ENCODE measurements at places on chromosomes 7 and 10. TPM values are rescaled to one million over a fixed set of nuclear protein-coding genes. Genes with fewer than 3 reads are reported as not detected.

DNA sequence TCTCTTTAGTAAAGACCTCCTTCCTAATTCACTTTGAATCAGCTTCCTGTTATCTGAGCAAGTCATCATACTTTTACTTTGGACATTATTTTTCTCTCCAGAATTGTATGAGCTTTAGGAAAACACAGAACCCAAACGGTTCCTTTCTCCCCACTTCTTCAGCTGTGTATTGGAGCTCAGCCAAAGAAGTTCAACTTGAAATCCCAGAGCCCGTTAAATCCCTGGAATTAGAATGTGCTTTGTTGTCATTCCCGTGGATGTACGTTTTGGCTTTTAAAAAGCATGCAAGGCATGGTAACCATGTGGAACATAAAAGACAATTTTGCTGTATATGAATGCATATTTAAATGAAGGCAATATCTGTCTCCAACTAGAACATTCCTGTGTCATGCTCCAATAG is 46.6 kb downstream of the AGMO start:
- peak; percentile 19 for DNase-seq

The PLAU gene
- 4.0 TPM for polyA plus RNA-seq

The PNLIP gene
- polyA plus RNA-seq = not detected

GRCh38 chr10:123087348-123087747 is 48.4 kb upstream of the HMX3 start:
- no peak for DNase-seq

The ERV3-1 gene
- polyA plus RNA-seq = 23.2 TPM

DNA sequence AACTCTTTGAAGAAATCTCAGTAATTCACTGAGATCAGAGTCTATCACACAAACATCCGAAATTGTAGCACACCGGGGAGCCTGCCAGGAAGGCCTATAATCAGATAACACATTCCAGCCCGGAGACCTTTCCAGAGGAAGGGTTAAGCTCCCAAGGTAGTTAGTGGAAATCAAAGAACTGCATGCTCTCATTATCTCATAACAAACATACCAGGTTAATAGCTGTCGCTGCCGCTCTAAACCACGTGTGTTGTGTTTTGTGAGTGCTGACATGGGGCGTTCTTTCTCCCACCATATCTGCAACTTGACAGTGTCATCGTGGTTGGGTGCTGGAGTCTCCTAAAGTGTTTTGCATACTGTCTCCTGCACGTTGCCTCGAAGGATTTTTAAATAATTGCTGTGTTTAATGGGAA is 120.7 kb upstream of the CARD11 start:
- no peak for DNase-seq
